GDM1 (cell line): ENCODE measurements at places on chromosomes 5 and 9.

GRCh38 chr5:60076746-60077145 lies 183.2 kb upstream of the PDE4D start:
- DNase-seq = no peak

DNA sequence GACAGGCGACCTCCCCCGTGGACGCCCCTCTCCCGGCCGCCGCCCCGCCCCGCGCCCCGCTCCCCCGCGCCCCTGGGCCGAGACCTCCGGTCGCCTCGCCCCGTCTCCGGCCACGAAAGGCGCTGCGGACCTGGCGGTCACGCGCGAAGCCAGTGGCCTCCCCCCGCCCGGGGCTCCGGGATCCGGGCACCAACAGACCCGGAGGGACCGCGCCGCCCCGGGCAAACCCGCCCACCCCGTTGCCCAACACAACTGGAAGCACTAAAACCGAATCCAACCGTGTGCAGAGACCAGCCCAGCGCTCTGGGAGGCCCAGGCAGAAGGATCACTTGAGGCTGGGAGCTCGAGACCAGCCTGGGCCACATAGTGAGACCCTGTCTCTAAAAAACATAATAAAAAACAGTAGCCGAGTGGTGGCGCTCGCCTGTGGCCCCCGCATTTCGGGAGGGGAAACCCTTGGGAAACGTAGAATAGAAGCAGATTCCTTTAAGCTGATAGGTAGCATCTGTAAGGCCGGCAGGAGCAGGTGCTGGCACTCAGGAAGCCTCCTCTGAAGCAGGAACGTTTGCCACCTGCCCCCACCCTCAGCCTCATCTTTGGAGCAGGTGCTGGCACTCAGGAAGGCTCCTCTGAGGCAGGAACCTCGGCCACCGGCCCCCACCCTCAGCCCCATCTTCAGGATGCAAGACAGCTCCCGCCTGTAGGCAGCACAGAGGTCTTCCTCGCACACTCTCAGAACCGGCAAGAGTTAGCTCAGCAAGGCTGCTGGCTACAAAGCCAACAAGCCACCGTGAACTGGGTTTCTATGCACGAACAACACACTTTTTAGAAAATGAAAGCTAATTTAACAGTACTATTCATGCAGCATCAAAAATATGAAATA lies 4.6 kb upstream of the SLC9A3 start:
- DNase-seq = no peak

DNA sequence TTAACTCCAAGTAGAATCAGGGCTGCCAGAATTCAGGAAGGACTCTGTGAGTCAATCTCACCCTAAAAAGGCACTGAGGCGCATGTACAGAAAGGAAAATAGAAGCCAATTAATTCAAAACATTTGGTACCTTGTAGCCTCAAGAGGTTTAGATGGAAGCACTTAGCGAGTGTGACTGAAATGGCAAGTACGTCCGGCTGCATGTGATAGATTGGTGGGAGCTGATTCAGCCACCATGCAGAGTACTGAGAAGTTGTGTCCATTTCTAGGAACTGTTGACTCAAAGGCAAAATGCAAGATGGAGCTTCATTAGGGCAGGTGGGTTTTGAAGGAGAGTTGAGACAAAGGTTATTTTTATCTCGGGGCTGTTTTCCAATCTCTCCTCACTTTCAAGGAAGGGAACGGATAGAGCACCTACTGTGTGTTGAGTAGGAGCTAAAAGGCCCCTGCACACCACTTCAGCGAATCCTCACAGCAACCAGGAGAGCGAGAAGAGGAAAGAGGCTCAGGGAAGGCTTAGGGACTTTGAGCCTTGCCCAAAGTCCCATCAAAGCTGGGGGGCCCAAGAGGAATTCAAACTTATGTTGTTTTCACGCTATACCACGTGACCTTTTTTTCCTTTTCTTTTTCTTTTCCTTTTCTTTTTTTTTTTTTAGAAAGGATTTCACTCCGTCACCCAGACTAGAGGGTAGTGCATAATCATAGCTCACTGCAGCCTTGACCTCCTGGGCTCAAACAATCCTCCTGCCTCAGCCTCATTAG lies 34.6 kb upstream of the CPEB4 start:
- DNase-seq = no peak

GRCh38 chr9:112002131-112002846 lies 105.7 kb downstream of the UGCG start:
- no peak for DNase-seq

GRCh38 chr5:127813633-127814587 lies 110.7 kb downstream of the CCDC192 start:
- no peak for DNase-seq

DNA sequence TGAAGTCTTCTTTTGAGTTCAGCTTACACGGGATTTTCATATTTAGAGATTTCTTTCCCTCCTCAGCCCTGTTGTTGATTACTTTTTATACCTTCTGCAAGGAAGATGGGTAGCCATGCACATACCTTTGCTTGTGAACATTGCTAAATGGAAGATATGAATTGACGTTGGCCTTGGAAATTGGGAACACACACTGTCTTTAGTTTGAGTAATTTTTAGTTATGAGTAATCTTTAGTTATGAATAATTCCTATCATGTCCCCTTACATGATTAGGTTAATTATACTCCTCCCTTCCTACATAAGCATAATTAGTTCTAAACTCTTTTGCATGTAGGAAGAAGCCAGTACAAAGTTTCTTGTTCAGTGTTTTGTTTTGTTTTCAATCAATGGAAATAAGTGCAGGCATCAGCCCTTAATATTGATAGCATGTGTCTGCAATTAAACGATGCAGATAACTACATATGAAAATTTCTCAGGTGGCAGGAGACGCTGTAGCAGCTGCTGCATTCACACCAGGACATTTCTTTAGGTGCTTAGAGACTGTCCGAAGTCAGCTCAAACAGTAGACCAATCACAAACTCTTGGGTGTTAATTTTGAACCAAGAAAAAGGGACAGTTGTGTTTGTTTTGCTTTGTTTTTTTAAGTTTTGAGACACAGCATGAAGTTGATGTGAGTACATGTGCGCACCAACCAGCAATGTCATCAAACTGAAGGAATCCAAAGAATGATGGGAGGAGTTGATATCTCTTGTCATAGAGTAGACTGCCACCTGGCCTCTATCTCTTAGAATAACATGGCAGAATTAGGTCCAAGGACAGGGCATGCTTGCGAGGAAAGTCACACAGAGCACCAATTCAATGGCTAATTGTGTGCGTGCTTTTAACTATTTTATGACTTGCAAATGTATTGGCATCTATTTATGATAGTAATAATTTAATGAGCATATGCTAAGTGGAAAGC lies 51.4 kb downstream of the SMARCA2 start:
- no peak for DNase-seq

GRCh38 chr5:170651604-170652277 lies 131.8 kb upstream of the GABRP start:
- DNase-seq = no peak

GRCh38 chr5:134957920-134958608 lies 9.6 kb upstream of the CATSPER3 start:
- no peak for DNase-seq

- DNase-seq = no peak
Measured at GRCh38 chr9:6045364-6045763, 29.9 kb upstream of the RANBP6 start.

DNA sequence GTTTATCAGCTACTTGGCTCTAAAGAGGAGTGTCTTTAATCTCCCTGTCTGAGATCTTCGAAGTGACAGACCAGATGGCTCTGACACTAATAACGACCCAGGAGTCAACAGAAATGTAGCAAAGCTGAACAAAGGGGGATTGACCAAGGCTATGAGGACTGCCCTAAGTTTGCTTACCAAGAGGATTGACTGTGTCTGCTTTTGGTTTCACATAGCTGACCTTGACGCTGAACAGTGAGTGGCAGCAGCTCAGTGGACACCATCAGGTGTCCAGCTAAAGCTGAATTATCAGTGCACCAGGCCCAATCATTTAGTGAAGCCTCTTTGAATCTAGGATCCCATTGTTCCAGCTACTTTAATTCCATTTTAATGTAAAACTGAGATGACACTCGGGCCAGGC lies 262.6 kb downstream of the COX7C start:
- DNase-seq = no peak

DNA sequence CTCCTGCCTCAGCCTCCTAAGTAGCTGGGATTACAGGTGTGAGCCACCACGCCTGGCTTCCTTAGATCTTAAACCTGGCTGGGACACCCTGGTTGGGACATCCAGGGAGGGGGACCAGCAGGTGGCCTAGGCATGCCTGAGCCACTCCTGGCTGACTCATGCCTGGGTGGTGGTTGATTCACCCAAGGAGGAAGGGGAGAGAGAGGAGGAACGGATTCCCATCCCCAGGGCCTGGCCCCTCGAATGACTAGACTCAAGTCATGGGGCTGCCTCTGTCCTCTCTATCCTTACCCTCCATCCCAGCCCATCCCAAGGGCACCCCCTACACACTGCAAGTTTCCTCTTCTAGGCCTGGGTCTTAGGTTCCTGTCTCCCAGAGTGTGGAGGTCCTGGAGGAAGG lies 12.7 kb downstream of the EEIG1 start:
- no peak for DNase-seq

DNA sequence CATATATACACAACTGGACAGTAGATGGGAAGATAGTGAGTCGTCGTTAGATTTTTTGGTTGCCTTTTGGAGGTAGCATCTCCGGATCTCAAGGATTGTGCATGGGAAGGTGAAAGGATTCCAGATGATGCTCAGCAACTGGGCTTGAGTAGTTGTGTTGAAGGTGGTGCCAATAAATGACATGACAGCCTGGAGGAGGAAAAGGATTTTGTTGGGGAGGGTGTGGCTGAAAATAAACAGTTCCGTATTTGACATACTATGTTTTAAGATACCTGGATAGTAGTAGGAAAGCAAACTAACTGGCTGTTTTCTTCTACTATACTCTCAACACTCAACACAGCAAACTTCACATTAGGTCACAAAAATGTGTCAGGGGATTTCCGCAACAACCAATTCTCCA lies 62.4 kb downstream of the SREK1 start:
- DNase-seq = no peak
